Stimulated activated CD4-positive, alpha-beta T cell treated with anti-CD3 and anti-CD28 coated beads, Interleukin-1b, Interleukin-23, amount 100 ng/mL, for 1 hour (primary cell): ENCODE measurements at places on chromosomes 3 and 15.

DNA sequence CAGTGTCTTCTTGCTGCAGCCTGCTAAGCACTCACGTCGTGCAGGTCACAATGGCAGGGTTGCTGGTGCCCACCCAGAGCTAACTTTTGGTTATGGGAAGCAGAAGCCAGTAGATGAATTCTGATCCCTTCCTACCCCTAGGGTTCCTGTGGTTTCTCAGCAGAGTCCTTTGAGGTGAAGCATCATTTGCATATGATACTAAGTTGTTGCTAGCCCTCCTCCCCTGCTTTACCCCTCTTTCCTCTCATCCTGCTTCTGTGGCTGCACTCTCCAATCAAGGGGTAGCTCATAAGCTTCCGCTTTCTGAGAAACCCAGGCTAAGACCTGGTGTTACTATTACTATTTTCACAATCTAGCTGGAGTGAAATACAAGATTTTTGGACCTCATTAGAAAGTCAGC is 22.1 kb upstream of the HEG1 start:
- DNase-seq: no peak

DNA sequence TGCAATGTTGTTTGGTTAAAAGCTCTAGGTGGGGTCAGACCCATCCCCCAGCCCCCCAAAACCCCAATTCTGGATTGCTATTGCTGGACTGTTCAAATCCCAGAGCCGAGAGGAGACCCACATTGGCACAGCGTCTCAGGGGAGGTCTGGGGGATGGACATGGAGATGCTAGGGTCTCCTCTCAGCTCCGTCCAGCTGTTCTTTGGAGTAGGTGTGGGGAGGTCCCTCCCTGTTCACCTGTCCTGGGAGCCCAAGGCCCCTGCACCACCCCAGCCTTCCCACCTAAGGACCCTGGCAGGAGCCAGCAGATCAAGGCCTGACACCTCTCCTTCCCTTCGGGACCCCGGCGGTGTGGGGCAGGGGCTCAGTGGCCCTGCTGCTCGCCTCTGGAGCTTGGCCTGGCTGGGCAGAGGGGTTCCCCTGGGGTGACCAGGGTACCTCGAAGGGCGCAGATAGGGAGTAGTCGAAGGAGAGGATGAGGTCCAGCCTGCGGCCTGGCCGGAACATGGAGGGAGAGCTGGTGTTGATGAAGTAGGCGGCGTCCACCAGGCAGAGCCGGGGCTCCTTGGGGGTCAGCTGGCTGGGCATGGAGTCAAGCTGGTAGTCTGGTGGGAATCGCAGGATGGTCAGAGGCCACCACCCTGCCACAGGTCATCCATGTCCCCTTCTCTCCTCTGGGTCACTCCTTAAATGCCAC is 23.9 kb downstream of the PLA2G4D start:
- DNase-seq: no peak

- DNase-seq: no peak
Measured at GRCh38 chr3:3531476-3531875, 267.8 kb upstream of the LRRN1 start.

DNA sequence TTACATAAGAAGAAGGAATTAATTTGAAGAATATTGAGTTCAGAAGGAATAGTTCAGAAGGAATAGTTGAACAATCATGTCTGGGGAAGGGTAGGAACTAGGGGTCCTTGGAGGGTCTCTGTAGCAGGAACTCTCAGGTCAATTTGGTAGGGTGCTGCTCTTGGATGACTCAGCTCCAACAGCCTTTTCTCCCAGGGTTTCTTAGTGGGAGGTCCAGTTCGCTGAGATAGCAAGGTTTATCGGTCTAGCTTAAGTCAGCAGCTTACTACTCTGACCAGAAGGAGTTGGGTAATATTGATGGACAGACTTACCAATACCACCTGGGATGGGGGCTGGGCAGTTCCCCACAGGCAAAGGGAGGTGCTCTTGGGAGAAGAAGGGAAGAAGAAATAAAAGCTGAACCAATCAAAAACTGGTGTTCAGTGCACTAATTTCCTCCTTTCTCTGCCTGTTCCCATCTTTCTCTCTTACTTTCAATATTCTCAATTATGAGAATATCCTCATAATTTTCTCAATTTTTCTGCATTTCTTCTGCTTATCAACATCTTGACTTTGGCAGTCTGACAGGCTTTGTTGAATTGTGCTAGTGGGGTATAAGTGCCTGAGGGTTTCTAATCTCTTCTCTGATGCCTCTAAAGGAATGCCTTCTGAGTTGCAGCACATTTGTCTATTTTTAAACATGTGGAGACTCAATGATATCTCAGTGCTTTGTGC is 14.4 kb upstream of the MITF start:
- no peak for DNase-seq

DNA sequence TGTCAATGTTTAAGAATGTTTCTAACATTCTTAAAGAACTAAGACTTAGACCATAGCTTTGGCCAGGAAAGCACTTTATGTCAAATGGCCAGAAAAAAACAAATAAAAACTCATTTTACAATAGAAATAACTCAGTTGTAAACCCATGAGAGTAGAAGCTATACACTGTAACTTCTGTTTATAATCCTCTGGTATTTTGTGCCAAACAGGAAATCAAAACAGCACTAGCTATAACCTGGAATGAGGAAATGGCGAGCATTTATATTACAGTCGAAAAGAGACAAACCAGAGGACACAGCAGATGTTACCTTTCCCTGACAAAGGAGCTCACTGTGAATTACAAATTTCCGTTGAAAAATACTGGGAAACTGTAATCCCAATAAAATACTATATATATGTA is 10.3 kb downstream of the GK5 start:
- DNase-seq: no peak

DNA sequence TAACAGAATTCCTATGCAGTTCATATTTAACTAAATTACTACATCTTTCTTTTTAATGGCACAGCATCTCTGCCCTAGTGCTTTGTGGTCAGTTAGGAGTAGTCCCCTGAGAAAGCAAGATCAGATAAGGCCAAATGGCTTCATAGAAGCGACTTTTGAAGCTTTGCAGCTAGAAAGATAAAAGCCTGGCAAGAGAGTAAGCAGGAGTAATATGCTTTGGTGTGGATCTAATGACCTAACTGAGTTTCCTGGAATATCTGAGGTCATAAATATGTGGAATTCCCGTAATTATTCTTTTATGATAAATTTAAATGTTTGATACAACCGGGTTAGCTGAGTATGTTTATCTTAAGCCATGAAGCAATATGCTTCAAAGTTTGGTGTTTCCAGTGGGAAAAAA is 374.9 kb upstream of the LRRC3B start:
- no peak for DNase-seq

DNA sequence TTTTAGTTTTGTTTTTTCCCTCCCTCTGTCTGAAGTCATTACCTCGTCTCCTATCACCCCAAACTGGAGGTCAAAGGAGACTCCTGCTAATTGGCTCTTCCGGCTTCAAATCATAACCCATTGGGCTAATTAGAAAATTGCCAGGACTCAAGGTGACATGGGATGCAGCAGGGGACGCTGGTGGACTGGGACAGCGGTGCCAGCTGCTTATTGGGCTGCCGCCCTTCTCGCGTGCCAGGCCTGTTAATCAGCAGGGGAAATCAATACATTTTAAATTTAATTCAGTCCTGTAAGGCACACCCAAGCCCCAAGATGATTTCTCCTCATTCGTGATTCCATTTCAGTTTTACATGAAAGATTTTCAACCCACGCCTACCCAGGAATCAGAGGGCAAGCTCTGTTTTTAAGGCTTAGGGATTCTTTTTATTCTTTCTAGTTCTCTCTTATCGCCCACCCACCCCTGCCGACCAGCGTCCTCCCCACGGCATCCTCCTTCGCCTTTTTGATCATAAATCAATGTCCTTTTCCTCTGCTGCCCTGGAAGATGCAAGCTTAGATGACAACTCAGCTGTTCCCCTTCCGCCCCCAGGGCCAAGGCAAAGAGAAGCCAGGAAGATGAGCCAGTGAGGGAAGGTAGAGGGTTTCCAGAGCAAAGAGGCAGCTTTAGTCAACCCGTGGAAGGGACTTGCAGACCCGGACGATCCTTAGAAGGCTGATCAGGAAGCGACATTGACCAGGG is 329.6 kb downstream of the UACA start:
- no peak for DNase-seq

- no peak for DNase-seq
Measured at GRCh38 chr15:89530976-89531375, 34.6 kb upstream of the RHCG start.

DNA sequence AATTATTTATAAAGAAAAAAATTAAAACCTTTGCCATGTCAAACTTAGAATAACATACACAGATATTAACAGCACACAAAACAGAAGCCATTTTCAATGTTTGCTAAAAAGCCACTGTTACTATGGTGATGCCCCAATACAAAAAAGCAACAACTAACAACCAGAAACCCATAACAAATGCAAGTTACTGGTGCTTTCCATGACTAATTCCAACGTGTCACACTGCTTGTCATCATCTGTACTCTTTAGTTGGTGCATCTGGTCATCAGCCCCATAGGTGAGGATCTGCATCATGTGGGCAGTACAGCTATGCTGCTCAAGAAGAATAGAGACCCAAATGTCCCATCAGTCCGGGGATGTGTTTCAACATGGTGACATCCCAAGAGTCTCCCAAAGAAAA is 52.8 kb downstream of the ATP8B4 start:
- DNase-seq: no peak

- no peak for DNase-seq
Measured at GRCh38 chr3:43620831-43621655, 768 bp downstream of the ANO10 start.

GRCh38 chr3:157958457-157958856 is 147.8 kb downstream of the SHOX2 start:
- no peak for DNase-seq

DNA sequence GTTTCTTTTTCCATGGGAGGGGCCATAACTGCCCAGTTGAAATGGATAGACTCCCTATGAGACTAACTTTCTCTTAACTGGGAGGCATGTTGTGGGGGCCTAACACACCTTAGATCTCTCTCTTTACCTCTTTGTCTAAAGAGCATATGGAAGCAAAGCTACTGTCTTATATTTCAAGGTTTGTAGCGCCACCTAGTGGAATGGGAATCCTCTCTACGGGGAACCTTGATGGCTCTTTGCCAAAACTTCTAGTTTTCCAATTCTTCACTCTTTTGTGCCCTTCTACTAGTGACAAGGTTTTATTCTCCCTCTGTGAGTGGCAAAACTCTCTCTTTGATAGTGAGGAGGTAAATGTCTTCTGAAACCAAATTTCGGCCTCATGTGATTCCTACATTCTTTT is 1030.4 kb upstream of the CADM2 start:
- no peak for DNase-seq

- no peak for DNase-seq
Measured at GRCh38 chr3:170976190-170976519, 50.4 kb downstream of the SLC2A2 start.

GRCh38 chr3:66986406-66986805 is 11.7 kb upstream of the KBTBD8 start:
- DNase-seq: no peak

DNA sequence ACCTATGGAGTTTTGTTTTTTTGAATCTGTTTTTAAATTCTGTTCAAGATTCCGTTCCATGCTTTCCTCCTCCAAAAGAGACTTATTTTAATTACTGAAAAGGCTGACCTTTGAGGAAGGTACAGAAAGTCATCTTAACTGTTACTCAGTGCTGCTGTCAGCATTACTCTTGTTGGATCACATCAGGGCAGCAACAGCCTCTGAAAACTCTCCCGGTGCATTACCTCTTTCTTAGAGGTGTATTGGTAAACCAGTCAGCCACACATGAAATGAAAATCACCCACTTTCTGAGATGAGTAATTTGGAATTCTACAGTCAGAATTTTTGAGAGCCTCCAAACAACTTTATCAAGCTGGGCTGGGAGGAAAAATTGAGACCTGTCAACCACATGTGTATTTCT is 88.5 kb upstream of the LIMD1 start:
- DNase-seq: no peak

DNA sequence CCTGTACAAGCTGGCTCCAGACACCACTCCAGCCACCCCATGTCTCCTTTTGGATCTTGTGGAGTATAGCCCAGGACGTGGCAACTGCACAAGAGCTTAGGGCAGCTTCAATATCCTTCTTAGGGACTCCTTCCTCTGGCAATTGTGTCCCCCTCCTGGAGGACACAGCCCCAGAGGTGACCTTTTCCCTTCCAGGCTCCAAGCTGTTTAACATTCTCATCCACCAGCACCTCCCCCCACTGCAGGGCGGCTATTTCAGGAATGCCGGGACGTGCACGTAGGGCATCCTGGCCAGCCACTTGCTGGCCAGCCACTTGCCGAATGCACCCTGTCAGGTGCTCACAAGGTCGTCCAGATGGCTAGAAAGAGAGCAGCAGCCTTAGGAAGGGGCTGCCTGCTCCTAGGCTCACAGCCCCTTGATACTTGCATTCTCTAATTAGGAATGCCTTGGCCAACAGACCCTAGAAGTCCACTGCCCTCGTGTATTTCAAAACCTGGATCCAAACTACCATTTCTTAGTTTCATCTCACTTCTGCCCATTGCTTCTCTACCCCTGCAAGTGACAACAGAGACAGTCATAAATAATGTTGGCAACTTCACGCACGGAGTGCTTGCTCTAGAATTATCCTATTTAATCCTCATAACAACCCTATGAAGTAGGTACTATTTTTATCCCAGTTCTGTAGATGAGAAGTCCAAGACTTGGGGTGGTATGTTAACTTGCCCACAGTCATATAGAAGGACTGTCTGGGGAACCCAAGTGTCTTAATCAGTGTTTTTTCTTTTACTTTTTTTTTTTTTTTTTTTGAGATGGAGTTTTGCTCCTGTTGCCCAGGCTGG is 24.5 kb upstream of the IDH2 start:
- no peak for DNase-seq

GRCh38 chr15:27248251-27248650 is 277.3 kb downstream of the GABRG3 start:
- no peak for DNase-seq

- DNase-seq: no peak
Measured at GRCh38 chr3:78848392-78849288, 919.2 kb downstream of the ROBO1 start.

DNA sequence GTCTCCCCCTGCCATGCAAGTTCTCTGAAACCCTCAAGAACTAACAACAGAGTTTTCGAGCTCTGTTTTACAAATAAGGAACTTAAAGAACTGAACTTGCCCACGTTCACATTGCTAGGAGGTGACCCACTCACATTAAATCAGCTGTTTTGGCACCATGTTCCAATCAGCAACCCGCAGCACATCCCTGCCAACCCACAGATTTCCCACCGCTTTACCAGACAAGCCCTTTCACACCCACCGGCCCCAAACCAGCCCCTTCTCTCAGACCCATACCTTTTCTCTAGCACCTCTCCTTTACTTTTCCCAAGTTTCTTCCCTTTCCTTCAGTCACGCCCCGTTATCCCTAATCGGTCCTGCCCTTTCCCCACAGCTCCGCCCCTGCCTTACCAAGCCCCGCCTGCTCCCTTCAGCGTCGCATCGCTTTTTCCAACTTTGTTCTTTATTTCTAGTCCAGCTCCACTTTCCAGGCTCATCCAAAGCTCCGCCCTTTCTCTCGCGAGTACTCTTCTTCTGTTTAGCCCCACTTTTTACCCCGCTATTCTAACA is 804 bp upstream of the BRPF1 start:
- no peak for DNase-seq

DNA sequence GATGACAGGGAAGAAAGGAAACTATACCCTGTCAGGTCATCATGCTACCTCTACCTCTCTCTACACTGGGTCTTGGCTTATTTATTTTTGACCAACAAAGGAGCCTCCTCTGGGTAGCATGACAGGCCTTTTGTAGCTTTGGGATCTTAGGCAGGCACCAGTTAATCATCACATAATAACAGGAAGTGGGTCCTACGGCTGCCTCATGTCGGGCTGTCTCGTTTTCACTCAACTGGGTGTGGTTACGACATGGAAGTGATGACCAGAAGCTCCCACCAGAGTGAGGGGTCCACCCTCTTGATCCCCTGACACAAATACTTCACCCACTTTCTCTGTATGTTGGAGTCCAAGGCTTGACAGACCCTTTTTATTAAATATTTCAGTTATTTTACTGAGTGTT is 105.3 kb downstream of the CD47 start:
- DNase-seq: no peak
